Stimulated activated CD4-positive, alpha-beta T cell treated with anti-CD3 and anti-CD28 coated beads, TNF-alpha, amount 100 ng/mL, for 1 hour (primary cell): ENCODE measurements at places on chromosomes 5 and 9.

GRCh38 chr5:174459071-174459702 is 265.2 kb upstream of the MSX2 start:
- DNase-seq, result no peak

DNA sequence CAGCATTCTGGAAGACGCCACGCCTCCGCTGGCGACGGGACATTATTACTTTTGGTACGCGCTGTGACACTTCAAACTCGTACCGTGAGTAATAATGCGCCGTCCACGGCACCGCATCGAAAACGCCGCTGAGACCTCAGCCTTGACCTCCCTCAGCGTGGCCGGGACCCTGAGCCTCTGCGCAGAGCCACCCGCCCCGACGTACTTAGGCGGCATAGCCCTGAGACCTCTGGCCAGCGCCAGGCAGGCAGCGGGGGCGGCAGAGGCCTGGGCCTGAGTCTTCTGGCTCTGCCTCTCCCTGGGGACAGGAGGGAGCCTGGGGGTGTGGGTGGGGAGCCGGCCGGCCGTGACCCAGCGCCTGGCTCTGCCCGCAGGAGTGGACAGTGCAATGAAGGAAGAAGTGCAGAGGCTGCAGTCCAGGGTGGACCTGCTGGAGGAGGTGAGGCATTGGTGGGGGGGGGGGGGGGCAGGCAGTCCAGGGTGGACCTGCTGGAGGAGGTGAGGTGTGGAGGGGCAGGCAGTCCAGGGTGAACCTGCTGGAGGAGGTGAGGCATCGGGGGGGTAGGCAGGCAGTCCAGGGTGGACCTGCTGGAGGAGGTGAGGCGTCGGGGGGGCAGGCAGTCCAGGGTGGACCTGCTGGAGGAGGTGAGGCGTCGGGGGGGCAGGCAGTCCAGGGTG is 8.0 kb downstream of the EGFL7 start:
- DNase-seq, result no peak

DNA sequence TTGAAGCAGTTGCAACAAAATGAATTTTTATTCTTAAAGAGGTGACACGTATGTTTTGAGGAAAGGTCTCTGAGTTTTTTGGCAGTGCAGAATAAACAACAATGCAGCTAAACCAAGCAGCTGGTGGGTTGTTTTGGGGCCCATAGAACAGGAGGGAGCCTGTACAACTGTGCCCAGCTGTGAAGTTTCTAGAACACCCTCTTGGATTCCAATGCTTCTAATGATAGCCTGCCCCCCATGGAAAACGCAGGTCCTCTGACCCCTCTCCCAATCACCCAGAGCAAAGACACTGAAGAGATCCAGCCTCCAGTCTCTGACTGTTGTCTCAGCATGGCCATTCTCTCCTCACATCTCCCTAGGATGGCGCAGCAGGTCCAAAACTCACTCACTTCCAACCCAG is 150.9 kb downstream of the MARCHF11 start:
- DNase-seq, result no peak

GRCh38 chr9:98326459-98327248 is 71.2 kb upstream of the TBC1D2 start:
- DNase-seq, result no peak

DNA sequence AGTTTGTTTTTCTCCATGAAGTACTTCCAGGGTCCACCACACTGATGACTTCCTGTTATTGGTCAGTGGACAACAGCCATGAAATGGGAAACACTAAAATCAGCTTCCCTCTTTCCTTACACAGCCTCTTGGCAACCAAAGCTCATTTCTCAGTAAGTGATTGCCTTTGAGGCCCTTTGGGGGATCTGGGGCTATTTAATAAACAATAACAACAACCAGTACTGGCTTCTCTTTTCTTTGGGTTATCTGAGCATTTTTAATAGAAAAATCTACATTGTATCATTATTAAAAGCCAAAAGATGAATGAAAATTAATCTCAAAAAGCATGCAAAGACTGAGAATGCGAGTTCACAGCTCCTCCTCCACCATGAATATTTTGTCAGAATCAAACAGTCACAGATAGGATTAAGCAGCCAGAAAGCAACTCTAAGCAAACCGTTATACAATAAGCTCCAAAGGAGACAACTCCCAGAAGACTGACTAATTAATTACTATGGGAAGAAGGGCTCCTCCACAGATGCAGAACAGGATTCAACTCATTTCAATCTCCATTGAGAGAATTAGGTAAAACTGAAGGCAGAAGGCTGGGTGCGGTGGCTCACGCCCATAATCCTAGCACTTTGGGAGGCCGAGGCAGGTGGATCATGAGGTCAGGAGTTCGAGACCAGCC is 68.3 kb downstream of the SERINC5 start:
- no peak for DNase-seq

DNA sequence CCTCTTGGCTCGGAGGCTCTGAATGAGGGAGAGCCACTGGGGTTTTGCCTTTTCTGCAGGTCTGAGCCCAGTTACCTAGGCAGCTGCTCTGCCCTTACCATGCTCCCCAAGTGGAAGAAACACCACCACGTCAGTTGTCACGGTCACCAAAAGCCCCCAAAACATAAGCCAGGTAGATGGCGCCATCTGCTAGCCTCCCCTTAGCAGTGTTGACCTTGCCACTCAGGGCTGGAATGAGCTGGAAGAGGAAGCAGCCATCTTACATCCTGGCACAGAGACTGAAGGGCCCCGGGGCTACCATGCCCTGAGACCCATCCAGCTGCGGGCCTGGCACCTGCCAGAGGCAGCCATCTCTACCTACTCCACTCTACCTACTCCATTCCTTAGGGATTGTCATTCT is 7.4 kb downstream of the ZER1 start:
- no peak for DNase-seq

DNA sequence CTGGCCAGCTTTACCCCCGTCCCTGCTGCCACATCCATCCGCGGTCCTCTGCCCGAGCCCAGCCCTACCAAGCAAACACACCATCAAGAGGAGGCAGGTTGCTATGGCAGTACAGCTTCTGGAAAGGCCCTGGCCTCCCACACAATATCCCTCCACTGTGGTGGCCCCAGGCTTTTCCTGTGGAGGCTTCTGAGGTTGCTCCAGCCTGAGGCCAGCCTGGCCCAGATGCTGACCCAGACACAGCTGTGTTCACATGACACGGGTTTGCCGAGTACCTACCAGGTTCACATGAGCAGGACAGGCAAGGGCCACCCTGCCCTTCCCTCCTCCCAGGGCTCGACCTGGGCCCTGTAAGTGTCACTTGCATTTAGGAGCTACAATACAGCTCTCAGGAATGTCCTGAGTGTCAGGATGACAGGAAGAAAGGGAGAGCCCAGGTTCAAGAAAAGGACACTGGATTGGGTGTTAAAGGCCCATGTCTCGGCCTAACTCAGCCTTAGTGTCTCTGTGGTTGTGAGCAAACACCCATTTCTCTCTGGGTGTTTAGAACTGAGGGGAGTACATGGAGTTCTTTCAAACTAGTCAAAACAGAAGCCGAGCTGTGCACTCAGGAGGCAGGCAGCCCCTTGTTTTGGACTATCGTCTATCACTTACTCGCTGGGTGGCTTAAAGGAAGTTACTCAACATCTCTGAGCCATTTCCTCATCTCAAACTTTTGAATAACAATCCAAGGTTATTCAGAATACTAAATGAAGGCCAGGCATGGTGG is 40.2 kb downstream of the NAIF1 start:
- peak; percentile 18 for DNase-seq

GRCh38 chr9:6133346-6134063 is 82.1 kb upstream of the IL33 start:
- DNase-seq, result no peak

DNA sequence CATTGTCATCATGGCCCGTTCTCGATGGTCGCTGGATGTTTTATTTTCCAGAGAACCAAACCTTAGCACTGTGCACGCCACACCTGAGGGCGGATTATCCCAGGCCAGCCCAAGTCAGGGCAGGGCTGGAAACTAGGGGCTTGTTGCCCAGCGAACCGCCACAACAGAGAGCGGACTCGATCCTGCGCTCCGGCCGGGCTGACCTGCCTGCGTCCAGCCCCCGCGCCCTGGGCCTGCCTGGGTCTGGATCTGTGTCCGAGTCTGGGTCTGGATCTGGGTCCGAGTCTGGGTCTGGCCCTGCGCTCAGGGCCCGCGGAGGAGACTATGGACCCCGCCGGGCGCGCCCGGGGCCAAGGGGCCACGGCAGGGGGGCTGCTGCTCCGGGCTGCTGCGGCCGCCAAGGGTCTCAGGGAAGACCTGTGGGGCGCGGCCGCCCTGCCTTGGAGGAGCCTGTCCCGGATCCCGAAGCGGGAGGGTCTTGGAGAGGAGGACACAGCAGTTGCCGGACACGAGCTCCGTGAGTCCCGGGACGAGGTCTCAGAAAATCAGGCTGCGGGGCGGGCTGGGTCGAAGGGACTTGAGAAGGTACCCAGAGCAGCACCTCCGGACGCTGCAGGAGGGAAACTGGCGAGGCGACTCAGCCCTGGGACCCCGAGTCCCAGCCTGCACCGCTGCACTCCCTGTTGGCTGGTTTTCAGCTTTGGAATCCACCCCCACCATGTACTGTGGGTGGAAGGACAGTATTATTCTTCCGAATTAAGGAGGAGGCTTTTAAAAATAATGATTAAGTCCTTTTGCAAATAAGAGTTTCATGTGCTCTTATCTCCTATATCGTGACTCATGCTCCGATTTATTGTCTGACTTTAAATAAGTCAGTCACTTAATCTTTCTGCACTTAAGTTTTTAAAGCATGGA is at the start of gene ANKDD1B:
Gene ANKDD1B, plus strand, starts transcription at position 143 of the 915 bp plus-strand sequence. Its CDS starts 182 bp downstream, at position 325.
- no peak for DNase-seq

DNA sequence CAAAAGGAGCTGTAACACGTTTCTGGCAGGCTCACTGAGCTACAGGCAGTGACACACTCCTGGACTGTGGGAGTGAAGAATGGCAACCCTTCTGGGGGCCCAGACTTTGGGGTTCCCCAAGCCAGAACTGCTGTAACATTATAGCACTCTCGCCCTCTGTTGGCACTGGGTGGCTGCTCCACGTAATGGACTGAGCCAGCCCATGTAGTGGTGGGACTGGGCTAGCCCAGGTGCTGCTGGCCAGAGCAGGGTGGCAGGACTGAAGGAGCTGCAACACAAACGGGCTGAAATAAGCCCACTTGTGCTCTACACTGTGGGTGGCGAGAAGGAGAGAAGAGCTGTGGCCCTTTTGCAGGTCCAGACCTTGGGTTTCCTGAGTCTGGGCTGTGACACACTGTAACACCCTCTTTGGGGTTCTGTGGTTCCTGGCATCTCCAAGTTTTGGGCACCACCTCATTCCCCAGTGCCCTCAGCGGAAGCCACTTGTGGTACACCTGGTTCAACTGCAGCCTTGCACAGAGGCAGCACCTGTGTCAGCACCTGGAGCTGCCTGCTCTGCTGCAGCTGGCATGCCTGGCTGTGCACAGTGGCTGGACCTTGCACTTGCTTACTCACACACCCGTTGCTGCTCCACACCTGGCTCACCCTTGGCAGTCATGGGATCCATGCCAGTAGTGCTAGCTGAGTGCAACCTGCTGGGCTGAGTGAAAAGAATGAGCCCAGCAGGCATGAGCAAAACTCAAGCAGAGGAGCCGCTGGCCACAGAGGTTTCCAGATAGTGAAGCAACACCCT is 95.0 kb upstream of the PRR16 start:
- DNase-seq, result no peak

DNA sequence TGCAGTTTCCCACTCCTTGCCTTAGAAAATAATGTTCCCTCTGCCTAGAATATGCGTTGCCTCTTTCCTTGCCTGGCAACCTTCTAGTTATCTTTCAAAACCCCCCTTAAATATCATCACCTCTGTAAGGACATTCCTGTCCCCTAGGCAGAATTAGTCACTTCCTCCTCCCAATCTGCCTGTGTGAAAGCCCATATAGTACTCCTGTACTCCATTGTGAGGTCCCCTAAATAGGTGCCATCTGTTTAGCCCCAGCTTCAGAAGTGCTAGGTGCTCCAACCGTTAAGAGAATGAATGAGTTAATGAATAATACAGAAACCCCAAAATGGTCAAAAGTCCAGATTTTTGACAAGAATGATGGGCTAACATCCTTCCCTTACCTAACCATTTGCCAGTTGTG is 181.4 kb downstream of the GDNF start:
- no peak for DNase-seq

GRCh38 chr5:72465601-72466563 is 41.3 kb downstream of the ZNF366 start:
- DNase-seq, result no peak

GRCh38 chr9:120735415-120736126 is 21.3 kb upstream of the MEGF9 start:
- no peak for DNase-seq

- DNase-seq, result no peak
Observed at GRCh38 chr5:106019261-106019660, 1651.5 kb downstream of the EFNA5 start.

GRCh38 chr5:56566374-56567249 is 248.7 kb upstream of the MAP3K1 start:
- DNase-seq, result no peak

DNA sequence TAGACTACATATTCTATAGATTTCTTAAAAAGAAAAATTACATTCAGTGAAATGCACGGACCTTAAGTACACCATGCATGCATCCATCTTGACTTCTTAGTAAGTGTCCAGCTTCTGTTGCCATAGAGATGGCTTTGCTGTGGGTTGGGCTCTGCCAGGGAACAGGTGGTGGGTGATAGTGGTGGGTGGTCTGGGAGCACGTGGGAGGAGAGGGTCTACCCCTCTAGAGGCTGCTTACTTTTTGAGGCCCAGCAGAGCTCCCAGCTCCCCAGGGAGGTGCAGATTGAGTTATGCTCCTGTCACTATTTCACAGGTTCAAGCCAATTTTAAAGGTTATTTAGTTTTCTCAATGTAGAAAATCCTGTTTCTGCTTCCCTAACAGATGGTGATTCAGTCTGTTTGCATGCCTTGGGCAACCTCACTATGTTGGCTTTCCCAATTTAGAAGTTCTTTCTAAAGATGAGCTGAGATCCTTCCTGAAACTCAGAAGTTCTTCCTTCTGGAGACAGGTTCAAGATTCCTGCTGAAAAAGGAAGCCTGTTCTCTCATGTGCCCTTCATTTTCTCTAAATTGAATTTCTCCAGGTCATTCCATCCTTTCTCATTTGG is 107.4 kb upstream of the LHFPL2 start:
- no peak for DNase-seq

- no peak for DNase-seq
Observed at GRCh38 chr9:133967024-133967741, 24.9 kb downstream of the VAV2 start.

DNA sequence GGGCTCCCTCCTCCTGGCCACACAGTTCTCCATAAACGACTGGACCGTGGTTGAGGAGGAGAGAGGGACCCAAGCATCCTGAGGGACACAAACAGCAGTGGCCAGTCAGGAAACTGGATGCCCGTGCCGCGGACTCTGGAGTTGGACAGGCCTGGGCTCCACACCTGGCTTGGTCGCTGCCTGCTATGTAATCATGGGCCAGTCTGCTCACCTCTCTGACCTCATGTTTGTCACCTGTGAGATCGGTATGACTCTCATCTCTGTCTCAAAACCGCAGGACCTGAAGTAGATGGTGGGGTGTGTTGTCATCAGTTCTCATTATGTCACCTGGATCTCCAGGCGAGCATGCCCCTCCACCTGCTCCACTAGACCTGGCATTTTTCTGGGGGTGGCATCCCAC is 14.5 kb downstream of the CXXC5 start:
- no peak for DNase-seq

- DNase-seq, result no peak
Observed at GRCh38 chr9:108259917-108260675, 595.7 kb downstream of the ACTL7B start.
